ENCODE measurements at places on chromosomes 7 and 10.

GRCh38 chr7:113217314-113217713, 99.0 kb upstream of the SMIM30 start:
- DNase-seq = no peak

DNA sequence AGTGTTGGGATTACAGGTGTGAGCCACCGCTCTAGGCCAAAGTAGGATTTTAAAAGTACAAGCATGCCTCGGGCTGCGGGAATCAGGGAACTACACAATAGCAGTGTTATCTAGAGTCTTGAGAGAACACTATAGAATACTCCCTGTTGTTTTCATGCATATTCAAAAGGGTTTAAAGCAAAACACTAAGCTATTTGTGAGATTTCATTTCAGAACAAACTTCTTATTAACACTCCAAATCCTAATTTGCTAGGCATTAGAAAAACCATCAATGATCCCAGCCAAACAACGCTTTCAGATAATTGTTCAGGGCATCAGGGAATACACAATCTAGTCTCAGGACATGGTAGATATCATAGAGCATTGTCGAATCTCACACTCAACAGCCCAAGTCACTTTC, 13.9 kb downstream of the DENND11 start:
- no peak for DNase-seq

- DNase-seq = no peak
Observed at GRCh38 chr7:39554583-39555165, 11.5 kb upstream of the YAE1 start.

GRCh38 chr7:28018020-28018419, 162.6 kb downstream of the JAZF1 start:
- DNase-seq = no peak

- DNase-seq = no peak
Observed at GRCh38 chr7:116549370-116549769, 24.5 kb downstream of the CAV1 start.

- no peak for DNase-seq
Observed at GRCh38 chr7:33325754-33326484, 196.6 kb downstream of the BBS9 start.

GRCh38 chr10:11106621-11107374, 89.1 kb downstream of the CELF2 start:
- no peak for DNase-seq

DNA sequence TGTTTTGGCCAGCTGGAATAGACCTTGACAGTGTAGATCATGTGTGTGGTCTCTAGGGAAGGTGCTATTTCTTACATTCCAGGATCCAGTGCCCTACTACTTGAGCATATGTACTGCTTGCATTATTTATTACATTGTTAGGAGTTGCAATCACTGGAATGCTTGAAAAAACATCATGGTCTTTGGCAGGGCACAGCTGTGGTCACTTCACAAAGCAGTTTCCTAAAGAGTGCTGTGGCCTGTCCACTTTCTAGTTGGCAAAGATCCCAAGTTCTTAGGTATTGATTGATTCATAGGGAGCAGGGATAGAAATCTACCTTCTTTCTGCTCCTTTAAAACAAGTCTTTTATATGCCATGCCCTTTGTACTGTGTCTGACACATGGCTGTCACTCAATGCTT, 4.6 kb downstream of the C7orf25 start:
- DNase-seq = no peak

GRCh38 chr10:91571671-91572070, 61.2 kb downstream of the PPP1R3C start:
- DNase-seq = no peak

DNA sequence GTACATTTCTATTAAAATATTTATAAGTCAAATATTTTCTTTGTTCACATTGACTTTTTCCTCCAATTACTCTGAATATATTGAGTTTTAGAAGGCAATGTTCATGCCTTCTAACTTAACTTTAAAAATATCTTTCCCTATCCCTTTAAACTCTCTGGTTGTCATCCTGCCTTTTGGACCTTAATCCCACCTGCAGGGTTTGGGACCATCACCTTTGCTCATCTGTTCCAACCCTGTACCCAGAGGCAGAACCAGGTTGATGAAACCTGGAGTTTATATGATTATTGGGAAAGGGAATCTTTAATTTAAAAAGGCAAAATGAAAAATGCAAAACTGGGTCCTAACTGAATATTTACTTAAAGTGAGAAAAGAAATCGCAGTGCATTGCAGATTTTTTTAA, 24.8 kb downstream of the NEUROD6 start:
- DNase-seq = no peak

GRCh38 chr10:43231523-43232078, 35.3 kb downstream of the RASGEF1A start:
- DNase-seq = no peak

DNA sequence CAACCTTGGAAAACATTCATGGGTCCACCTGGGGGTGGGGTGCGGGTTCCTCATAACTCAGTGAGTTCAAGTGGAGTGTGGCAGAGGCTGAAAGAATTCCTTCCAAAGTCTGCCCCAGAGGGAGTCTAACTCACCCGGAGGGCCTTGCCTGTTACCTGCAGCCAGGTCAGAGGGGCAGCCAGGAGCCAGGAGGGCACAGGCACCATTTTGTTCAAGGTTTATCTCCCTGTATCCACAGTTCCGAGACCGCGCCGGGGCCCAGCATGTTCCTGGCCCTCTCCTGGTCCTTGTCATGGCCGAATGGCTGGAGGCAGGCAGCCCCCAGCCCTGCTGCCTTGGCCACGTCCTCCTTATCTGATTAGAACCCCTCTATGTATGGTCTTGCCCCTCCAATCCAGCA, 11.4 kb upstream of the DOCK1 start:
- DNase-seq = no peak

- DNase-seq = peak; percentile 25
Observed at GRCh38 chr10:50576245-50576815, 47.4 kb downstream of the SGMS1 start.

DNA sequence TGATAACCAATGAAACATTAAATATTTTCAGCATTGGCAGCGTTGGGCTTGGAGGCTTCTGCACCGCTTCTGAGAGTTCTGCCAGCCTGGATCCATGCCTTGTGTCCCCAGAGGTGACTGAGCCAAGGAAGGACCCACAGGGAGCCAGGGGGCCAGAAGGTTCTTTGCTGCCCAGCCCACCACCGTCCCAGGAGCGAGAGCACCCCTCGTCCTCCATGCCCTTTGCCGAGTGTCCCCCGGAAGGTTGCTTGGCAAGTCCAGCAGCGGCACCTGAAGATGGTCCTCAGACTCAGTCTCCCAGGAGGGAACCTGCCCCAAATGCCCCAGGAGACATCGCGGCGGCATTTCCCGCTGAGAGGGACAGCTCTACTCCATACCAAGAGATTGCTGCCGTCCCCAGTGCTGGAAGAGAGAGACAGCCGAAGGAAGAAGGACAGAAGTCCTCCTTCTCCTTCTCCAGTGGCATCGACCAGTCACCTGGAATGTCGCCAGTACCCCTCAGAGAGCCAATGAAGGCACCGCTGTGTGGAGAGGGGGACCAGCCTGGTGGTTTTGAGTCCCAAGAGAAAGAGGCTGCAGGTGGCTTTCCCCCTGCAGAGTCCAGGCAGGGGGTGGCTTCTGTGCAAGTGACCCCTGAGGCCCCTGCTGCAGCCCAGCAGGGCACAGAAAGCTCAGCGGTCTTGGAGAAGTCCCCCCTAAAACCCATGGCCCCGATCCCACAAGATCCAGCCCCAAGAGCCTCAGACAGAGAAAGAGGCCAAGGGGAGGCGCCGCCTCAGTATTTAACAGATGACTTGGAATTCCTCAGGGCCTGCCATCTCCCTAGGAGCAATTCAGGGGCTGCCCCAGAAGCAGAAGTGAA, 93.9 kb downstream of the TACC2 start:
- no peak for DNase-seq

DNA sequence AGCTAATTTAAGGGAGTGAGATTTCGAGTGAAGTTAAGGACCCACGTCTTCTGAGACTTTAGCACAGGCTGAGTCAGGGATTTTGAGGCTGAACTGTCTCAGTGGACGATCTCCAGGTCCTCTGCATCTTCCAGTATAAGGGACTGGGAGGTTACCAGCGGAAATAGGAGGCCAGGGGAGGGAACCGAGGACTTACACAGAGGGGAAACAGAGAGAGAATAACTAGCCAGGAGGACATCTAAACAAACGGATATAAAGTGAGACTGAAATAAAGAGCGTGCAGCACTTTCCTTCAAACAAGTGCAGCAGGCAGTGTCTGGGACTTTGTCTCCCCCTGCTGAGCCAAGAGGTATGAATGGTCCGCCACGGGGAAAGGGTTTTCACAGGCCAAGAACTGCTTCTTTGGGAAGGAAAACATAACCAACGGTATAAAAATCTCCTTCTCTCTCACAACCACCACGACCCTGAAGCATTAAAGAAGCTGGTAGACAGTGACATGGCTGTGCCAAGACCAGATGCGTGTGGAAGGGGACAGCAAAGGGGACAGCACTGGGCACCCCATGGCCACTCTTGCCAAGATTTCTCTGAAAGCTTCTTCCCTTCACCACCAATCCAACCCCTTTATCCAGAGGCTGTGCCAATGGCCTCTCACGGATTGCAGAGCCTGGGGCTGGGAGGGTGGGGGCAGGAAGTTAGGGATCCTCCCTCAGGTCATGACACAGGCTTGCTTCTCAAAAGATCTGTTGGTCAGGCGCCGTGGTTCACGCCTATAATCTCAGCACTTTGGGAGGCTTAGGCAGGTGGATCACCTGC, 72.0 kb downstream of the SLC37A3 start:
- DNase-seq = peak; percentile 74

DNA sequence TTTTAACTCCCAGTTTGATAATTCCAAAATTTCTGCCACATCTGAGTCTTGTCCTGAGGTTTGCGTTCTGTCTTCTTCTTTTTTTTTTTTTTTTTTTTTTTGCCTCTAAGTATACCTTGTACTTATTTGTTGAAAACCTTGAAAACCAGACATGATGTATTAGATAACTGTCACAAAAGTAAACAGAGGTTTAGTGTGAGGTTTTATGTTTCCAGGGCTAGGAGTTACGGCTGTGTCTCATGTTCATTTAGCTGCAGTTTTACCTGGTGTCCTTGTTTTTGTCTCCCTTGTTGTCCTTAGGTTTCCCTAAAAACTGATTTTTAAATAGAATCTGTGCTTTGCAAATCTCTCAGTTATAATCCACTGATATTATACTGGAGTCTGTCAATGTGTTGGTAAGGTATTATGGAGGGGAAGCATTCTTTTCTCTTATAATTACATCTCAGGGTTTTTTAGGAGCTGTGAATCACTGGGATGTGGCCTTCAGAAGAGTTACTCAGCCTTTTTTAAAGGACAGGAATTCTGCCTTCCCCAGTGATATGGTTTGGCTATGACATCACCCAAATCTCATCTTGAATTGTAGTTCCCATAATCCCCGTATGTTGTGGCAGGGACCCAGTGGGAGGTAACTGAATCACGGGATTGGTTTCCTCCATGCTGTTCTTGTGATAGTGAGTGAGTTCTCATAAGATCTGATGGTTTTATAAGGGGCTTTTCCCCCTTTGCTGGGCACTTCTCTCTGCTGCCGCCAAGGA, 95.0 kb downstream of the CDCA7L start:
- DNase-seq = no peak

GRCh38 chr7:149872419-149873073, 1.2 kb upstream of the ATP6V0E2 start:
- DNase-seq = peak; percentile 85

DNA sequence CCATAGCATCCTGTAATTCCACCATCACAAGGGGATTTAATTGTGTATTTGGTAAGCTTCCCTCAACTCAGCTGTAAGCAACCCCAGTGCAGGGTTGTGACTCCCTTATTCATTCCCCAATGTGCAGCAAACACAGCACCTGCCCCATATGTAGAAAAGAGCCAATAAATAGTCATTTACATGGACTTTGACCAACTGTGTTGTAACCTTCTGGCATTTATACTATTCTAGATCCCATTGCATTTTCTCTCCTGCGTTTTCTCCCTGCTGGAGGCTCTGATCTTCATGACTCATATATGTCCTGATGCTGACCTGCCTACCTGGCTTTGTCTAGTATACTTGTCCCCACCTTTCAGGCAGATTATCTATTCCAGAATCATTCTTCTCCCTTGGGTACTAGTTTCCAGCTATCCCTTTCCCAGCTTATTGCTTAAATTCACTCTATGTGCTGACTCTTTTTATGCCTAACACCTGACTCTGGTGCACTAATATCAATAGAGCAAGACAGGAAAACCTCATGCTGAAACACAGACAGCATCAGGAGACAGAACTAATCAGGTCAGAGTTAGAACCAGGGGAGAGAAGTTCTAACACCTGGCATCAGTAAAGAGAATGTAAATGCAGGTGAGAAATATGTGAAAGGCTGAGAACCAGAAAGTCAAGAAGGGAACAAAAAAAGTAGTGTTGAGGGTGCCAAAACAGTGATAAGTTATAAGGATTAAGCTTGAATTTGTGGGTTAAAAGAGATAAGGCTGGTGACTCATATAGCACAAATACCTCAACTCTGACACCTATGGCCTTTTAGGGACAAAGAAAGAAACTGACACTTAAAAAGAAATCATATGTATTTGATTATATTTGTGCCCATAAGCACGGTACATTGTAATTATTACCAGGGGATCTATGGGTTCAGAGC, 402.7 kb downstream of the IPMK start:
- no peak for DNase-seq

DNA sequence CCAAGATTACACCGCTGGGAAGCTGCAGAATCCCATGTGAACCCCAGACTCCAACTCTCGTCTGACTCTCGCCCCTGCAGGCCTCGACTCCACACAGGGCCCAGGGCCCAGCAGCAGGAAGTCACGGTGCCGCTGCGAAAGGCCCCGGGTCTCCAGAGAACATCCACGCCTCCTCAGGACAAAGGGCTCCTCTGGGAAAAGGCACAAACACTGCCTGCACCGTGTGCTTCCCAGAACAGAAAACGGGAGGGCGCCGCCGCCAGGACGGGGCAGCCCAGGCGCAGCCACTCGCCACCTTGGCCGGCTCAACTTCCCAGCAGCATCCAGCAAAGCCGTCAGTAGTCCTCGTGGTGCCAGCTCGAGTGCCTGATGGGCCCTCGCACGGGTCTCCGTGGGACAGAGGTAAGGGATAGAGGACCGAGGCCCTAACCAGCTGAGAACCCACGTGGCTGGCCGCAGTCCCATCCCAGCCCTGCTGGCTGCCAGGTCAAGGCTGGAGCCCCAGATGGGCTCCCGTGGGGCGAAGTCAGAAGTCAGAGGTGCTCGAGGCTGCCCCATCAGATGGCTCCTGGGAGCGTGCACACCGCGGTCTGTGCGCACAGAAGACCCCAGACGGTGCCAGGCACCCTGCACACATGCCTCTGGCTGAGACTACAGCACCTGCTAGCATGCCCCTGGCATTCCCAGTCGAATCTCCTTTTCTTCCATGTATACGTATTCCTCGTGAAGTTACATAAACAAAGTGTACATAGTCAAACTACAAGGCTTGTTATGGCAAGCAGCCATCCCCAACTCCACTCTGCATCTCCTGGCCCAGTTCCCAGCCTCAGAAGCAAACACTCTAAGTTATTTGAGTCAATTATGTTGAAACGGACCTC, 60.2 kb downstream of the MAD1L1 start:
- no peak for DNase-seq

GRCh38 chr10:18303851-18304801, 163.9 kb downstream of the CACNB2 start:
- DNase-seq = peak; percentile 35
